Fibroblast of villous mesenchyme (primary cell): ENCODE measurements at places on chromosomes 3 and 15.
A peak's percentile ranks its signal among the peaks of the same experiment; 100 is the strongest.

DNA sequence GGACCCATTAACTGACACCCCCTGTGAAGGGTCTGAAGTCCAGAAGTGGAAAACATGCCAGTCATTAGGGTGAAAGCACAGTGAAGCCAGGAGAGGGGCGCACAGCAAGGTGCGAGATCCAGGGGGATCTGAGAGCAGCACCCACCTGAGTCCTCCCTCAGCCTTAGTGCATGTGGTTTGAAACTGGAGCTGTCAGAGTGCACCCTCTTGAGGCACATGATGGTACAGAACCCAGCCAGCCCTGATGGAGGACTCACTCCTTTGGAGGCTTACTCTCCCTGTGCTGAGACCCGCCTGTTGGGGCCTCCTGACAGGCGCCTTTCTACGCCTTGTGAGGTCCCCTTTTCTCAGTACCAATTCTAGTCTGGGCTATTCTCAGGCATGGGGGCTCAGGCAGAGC is 77.8 kb downstream of the IL20RB start:
- peak; percentile 13 for DNase-seq

DNA sequence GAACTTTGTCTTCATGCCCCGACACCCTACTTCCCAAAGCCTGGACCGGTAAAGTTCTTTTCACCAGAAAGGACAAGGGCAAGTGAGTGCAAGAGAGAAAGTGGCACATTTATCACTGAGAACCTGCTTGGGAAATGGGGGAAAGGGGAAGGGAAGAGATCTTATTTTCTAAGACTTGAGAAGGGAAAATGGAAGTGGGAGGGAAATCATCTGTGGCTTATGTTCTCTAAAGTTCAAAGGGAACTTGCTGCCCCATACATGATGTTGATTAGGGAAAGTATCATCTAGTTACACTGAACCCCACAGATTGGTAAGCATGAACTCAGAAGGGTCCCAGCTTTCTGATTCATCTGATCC is 199.5 kb upstream of the LPP start:
- no peak for DNase-seq

DNA sequence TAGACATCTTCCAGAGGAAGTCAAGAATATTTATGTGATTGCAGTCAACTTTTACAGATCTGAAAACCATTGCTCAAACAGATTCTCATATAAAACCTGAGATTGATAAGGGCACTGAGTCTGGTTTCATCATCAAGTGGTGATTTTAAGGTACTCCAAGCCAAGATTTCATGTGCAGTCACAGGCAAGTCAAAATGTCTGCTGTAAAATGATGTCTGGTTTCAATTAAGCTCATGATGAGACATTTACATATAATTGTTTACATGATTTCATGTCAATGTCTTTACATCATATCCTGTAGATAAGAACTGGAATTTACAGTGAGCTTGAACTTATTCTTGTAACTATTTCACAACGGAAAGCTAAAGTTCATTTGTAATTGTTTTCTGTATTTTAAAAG is 1215.5 kb downstream of the ROBO2 start:
- DNase-seq = peak; percentile 91

GRCh38 chr15:89303986-89304385 is 30.6 kb downstream of the POLG start:
- no peak for DNase-seq
